ACHN (cell line): ENCODE measurements at places on chromosomes 1 and 21.
A peak's percentile ranks its signal among the peaks of the same experiment; 100 is the strongest.

DNA sequence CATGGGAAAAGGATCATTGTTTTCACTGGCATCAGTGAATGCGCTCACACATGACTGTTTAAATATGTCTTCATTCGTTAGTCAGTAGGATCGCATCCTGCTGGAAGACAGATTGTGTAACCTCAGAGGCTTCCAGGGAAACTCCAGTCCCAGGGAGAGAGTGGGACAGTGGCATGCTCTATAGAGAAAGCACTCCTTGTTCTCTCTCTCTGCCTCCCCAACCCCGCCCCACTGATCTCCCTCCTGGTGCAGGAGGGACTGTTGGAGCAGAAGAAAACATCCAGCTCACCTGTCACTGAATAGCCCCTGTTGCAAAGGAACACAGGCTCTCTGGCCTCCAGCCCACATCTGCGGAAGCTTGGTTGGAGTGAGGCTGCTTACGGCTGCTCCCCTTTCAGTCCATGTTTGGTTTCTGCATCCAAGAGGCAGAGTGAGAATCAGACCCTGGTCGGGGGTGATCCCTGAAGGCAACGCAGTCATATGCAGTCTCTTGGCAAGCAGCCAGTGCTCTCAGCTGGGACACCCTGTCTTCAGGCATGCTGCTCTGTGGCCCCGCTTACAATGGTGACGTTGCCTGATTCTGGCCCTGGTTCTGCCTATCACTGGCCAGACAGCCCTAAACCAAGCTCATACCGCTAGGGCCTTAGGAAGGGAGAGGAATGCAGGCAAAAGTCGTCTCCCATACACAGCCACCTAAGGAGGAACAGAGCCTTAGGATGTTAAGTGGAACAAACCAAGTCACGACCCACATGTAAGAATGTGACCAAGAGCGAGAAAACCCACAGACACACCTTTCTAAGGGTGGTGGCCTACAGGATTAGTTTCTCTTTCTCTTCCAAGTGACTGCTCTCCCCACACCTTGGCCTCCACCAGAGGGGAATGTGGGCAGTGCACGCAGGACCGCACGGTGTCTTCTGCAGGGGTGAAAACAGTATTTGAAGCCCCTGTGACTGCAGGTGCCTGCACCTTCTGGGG is 39.7 kb downstream of the BACE2 start:
- DNase-seq, result no peak

- DNase-seq, result no peak
Observed at GRCh38 chr21:31514598-31514997, 144.9 kb upstream of the SOD1 start.

- DNase-seq, result no peak
Observed at GRCh38 chr21:39385299-39386145, 36.6 kb upstream of the HMGN1 start.

- no peak for DNase-seq
Observed at GRCh38 chr1:91803847-91804545, 82.0 kb downstream of the TGFBR3 start.

- no peak for DNase-seq
Observed at GRCh38 chr21:46151261-46151988, 4.0 kb downstream of the FTCD start.

DNA sequence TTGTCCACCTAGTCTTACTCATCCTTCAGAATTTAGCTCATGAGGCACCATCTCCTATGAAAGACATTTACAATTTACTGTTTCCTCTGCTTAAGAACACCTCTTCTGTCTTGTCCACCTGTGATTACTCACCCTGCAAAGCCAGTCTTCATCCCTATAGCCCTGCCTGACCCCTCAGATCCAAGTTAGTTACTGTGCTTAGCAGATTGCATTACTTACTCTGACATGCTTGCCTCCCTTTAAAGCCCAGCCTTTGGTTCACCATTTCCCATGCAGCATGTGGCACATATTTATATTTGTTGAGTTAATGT is 60.9 kb upstream of the VCAM1 start:
- DNase-seq, result no peak

DNA sequence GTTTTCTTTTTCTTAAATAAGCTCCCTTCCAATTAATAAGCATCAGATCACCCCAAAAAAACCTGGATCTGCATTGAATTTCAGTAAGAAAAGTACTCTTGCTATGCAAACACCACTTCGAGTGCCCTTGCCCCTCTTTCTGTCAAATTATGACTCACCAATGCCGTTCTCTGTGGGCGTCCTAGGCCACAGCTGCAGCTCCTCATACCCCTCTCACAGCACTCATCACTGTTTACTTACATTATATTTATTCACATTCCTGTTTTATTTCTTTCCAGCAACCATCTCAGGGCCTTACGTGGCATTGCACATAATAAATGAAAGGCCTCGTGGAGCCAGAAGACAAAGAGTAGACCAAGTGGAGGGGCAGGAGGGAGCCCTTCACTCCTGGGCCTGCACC is 99.1 kb upstream of the CTTNBP2NL start:
- DNase-seq, result no peak

GRCh38 chr1:72037745-72038343 is 244.5 kb downstream of the NEGR1 start:
- peak; percentile 56 for DNase-seq

DNA sequence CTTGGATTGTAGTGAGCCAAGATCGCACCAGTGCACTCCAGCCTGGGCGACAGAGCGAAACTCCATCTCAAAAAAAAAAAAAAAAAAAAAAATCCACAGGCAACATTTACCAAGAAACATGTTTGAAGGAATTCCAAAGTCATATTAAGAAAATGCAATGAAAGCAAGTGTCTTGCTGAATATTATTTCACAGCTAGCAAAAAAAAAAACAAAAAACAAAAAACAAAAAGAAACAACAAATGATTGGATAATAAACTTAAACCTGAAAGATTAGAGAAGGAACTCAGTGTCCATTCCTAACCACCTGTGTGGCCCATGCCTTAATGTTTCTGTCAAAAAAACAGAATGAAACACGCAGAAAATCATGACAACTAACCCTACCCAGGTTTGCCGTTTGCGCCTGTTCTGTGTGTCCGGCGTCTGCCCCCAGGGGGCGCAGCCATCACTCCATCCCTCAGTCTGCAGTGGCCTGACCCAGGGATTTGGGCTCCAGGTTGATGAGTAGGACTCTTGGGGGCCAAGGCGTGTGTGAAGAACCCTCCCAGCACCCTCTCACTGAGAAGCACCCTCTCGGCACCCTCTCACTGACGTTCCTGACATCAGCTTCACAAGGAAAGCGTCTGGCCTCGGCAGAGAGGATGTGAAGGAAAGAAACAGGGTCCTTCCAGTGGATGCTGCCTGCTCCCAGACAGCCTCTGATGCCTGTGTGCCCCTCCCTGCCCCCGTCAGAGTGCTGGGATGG is 19.2 kb upstream of the PTTG1IP start:
- DNase-seq, result peak; percentile 40

GRCh38 chr1:86706018-86706635 is 1.8 kb downstream of the SH3GLB1 start:
- no peak for DNase-seq

- no peak for DNase-seq
Observed at GRCh38 chr1:163124812-163125211, 55.7 kb downstream of the RGS4 start.

- peak; percentile 86 for DNase-seq
Observed at GRCh38 chr21:36976882-36977651, 10.6 kb upstream of the HLCS start.

GRCh38 chr1:24759492-24759891 is 14.2 kb downstream of the CLIC4 start:
- no peak for DNase-seq

- DNase-seq, result peak; percentile 2
Observed at GRCh38 chr1:95451054-95451453, 217.0 kb downstream of the RWDD3 start.

DNA sequence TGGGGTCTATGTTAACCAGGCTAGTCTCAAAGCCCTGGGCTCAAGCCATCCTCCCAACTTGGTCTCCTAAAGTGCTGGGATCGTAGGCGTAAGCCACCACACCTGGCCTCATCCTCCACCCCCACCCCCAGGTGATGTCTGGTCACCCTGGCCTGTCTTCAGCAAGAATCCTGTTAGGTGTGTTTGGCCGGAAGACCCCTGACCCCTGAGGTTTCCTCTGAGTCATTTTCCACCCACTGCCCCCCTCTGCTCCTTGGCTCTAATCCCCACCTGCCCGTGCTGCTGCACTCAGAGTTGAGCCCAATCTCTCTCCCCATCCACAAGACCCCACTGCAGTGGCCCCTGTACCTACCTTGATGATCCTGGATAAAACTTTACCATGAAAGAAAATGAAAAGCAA is 25.2 kb downstream of the SLC66A1 start:
- DNase-seq, result no peak

- DNase-seq, result peak; percentile 80
Observed at GRCh38 chr1:39395357-39395831, 96.0 kb upstream of the BMP8A start.

DNA sequence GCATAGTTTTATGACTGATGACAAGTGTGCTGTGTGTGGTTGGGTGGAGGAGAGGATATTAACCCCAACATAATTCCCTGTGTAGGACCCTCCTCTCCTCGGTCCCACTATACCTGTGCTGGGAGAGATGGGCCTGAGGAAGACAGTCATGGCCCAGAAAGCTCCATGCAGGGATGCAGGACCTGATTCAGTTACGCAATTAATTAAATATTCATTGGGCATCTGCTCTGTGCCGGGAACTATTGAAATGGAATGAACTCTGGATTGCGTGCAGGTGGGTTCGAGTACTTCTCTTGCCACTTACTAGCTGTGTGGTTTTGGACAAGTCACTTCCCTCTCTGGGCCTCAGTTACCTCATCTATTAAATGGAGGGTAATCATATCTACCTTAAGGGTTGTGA is 74.6 kb downstream of the CD247 start:
- DNase-seq, result no peak

- DNase-seq, result peak; percentile 7
Observed at GRCh38 chr1:212450331-212450881, 17.7 kb downstream of the NENF start.

GRCh38 chr1:1402072-1402900 is 3.2 kb upstream of the CCNL2 start:
- peak; percentile 92 for DNase-seq

DNA sequence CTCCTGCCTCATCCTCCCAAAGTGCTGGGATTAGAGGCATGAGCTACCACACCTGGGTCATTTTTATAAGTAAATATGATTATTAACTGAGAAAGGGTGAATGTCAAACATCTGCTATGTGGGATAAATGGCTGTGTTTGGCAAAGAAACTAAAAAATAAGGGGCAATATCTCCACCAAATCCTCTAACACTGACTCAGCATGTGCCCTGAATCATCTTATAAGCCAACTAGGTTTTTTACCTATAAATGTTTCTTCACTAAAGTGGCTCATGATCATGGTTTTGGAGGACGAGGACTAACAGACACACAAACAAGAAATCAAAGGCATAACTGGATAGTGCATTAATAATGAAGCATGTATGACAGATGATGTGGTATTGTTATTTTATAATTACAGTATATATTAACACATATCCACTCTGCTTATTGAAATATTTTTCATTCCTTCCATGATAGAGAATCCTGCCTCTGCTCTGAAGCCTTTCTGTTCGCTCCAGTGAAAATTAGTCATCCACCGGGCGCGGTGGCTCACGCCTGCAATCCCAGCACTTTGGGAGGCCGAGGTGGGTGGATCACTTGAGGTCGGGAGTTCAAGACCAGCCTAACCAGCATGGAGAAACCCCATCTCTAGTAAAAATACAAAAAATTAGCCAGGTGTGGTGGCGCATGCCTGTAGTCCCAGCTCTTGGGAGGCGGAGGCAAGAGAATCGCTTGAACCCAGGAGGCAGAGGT is 11.7 kb upstream of the ARHGAP29 start:
- DNase-seq, result no peak

DNA sequence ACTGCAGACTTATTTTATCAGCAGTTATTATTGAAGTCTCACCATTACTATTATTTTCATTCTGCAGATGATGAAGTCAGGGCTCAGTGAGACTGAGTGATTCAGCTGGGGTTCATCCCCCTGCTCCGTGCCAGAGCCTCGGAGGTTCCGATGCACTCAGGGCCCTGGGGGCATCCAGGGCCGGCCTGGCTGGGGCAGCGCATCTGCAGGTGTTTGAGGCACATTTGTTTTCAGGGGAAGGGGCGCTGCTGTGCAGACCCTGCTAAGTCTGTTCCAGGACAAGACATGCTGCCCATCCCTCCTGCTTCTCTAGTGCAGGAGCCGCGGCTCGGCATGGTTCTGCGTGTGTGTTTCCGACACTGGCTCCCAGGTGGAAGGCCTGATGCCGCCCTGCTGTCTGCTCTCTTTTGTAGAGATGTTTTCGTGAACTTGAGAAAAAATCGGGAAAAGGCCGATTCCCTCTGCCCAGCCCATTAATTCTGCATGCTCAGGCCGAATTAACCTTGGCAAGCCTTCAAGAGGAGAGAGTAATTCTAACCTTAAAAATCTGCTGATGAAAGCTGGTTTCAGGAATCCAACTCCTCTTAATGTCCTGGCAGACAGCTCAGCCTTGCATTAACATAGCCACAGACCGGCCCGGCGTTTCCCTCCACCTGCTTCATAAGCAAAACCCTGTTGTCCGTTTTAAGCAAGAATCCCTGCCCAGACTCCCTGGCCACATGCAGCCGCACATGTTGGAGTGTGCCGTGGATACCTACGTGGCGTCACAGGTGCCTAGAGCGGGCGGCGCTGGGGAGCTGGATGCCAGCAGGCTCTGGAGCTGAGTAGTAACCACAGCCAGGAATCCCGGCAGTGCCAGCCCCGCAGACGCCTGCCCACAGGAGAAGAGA is 316.0 kb upstream of the VAMP3 start:
- no peak for DNase-seq

GRCh38 chr1:209430821-209431259 is 152.7 kb upstream of the CAMK1G start:
- no peak for DNase-seq

DNA sequence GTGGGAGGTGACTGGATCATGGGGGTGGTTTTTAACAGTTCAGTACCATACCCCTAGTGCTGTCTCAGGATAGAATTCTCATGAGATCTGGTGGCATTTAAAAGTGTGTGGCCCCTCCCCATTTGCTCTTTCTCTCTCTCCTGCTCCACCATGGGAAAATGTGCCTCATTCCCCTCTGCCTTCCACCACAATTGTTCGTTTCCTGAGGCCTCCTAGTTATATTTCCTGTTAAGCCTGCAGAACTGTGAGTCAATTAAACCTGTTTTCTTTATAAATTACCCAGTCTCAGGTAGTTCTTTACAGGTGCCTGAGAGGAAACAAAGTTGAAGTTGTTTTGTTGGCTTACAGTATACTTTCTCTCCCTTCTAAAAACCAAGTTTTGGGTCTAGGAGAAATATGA is 23.1 kb upstream of the SLC22A15 start:
- DNase-seq, result no peak

GRCh38 chr1:113940365-113941244 is 11.5 kb downstream of the HIPK1 start:
- no peak for DNase-seq
